ENCODE measurements at places on chromosomes 16 and 17.

DNA sequence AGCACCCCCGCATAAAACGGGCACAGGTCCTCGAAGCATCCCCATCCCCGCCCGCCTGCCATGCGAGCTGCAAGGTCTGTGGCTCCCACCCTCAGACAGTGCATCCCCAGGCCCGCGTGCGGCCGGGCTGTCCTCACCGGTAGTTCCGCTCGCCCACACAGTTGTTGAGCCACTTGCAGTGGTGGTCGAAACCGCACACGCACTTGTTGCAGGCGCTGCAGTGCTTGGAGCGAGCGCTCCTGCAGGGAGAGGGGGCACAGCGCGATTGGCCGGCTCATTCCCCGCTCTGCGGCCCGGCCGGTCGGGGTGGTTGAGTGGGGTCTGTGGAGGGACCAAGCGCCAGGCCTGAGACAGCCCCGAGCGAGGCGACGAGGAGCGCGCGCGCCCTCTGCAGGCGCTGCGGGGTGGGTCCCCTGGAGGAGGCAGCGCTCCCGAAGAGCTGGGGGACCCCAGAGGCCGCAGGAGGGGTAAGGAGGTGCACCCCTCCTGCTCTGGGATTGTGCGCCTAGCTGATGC, 6.0 kb upstream of the TPPP3 start:
- DNase-seq: no peak

DNA sequence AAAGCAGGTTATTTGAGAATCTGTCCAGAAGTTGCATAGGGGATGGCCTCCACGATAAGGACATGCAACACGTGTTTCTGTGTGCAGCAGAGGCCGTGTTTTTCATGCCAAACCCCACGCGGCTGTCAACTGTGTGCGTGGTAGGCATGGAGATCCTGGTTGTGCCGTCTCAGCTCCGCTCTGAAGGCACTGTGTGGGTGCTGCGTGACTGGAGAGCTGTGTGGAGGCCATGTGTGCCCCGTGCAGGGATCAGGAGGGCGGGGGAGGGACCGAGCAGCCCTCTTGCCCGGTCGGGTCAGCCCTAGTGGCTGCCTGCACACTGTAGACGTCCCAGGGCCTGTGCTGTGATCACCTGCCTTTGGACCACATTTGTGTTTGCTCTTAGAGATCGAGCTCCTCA, 74.5 kb downstream of the SEC14L1 start:
- no peak for DNase-seq

DNA sequence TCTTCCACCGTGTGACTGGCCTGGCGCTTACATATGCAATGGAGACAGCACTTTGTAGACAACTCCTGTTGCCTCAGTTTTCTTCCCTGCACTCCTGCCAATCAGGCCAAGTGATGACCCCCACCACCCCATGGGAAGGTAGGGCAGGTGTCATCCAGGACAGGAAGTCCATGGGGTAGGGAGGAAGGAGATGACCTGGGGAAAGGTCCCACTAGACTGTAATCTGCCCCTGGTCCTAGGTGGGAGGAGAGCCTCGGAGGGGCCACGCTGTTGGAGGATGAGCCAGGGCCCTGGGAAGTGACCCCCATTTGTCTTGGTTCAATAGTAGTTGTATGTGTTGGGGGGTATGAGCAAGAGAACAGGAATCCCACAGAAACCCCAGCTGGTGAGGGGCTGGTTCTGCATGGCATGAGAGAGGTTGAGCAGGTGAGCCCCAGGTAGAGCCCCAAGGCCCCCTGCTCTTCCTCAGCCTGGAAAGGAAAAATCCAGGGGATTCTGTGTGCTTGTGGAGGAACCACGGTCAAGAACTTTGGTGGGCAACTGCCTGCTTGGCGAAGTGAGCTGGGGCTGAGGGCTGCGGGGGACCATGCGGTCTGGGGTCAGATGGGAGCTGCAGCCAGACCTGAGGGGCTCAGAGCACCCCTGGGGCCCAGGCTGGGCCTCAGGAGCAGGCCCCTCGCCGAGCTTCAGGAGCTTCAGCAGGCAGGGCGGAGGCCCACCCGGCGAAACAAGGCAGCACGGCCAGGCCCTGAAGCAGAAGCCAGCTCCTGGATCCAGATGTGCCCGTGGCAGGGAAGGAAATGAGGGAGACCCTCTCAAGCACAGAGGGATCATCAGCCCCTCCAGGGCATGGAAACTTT, 50.7 kb downstream of the NT5M start:
- no peak for DNase-seq

- no peak for DNase-seq
These were observed 3.5 kb downstream of the ACBD4 start for GRCh38 chr17:45138911-45139532.

GRCh38 chr16:80743273-80743672, 61.1 kb downstream of the CDYL2 start:
- no peak for DNase-seq

- DNase-seq: no peak
These were observed 28.6 kb downstream of the CLEC16A start for GRCh38 chr16:10972819-10973464.

DNA sequence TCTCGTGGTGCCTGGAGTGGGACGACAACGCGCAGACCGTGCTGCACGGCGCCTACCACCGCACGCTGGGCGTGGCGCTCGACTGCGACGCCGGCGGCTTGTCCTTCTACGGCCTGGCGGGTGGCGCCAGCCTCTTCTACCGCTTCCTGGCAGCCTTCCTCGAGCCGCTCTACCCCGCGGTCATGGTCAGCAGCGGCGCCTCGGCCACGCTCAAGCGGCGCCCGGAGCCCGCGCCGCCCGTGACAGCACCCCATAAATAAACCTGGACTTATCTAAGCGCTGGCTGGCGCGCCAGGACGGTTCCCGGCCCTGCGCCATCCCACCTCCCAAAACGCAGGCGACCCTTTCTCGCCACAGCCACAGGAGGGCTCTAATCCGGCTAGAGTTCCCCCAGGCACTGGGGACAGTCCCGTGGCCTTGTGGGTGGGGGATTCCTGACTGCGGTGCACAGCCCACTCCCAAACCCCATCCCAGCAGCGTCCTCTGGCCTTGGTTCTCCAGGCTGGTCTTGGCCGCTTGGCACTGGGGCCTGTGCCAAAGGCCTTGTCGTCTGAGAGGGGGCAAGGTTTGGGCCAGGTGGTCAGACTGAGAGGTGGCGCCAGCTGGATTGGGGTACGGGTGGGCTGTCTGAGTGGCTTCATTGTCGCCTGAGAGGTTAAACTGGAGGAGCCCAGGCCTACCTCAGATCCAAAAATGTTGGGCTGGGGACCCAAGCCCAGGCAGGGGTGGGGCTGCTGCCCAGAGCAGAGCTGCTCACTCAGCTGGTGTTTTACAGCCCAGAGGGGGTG, 10.1 kb upstream of the SLC16A5 start:
- no peak for DNase-seq

Data from NCI-H2081 (cell line).